Endothelial cell (in vitro differentiated cells): ENCODE measurements at places on chromosomes 5 and 9.
A peak's percentile ranks its signal among the peaks of the same experiment; 100 is the strongest.

- no peaks in the 10 kb centered on the region for H3K36me3 ChIP-seq
- H3K27me3 ChIP-seq: no peaks in the 10 kb centered on the region
- H3K4me1 ChIP-seq: no peaks in the 10 kb centered on the region
These were observed 567.9 kb upstream of the DAB2 start for GRCh38 chr5:39992617-39993202.

DNA sequence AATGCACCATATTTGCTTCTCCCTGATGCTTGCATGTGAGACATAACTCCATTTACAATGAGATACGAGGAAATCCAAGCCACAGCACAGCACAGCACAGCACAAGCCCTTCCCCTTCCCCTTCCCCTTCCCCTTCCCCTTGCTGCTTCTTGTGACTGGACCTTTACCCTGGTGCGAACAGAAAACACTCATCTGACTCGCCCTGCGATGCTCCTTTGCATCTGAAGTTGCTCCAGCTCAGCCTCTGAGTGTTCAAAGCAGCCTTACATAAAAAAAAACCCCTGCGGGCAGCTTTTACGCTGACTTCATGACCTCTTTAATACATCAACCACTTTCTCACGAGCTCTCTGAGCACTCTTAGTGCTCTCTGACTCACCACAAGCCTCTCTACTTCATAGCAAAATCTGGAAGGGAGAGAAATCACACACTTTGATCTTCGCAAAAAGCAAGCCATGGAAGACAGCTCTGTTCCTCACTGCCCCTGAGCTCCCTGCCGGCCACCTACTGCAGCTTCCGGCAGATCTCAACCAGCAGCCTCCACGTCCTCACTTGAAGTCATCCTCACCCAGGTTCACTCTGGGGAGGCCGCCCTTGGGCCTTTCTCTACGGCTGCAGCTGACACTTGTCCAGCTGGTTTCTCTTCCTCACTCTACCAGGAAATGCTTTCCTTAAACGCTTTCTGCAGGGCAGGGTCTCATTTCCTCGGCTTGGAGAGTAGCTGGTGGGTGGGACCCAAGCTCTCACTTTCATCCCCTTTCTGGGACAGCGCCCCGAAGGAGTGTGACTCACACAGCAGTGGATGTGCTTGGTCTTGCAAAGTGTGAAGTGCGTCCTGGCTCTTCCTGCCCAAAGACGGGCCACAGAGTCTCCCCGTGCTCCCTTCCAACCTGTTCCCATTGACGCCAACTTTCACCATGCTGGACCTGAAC, 5.3 kb downstream of the SLC34A1 start:
- peaks cover 35% of the 10 kb centered on the region for H3K4me1 ChIP-seq
- no peak for DNase-seq
- H3K36me3 ChIP-seq: no peaks in the 10 kb centered on the region
- peak overlapping the region; percentile 15 for H3K27ac ChIP-seq

- no peaks in the 10 kb centered on the region for H3K4me1 ChIP-seq
- no peaks in the 10 kb centered on the region for H3K27me3 ChIP-seq
- H3K36me3 ChIP-seq: peaks cover 6% of the 10 kb centered on the region
- no peak for DNase-seq
- H3K27ac ChIP-seq: no peak overlapping the region
These were observed 30.0 kb downstream of the DNAJC21 start for GRCh38 chr5:34959323-34959722.

DNA sequence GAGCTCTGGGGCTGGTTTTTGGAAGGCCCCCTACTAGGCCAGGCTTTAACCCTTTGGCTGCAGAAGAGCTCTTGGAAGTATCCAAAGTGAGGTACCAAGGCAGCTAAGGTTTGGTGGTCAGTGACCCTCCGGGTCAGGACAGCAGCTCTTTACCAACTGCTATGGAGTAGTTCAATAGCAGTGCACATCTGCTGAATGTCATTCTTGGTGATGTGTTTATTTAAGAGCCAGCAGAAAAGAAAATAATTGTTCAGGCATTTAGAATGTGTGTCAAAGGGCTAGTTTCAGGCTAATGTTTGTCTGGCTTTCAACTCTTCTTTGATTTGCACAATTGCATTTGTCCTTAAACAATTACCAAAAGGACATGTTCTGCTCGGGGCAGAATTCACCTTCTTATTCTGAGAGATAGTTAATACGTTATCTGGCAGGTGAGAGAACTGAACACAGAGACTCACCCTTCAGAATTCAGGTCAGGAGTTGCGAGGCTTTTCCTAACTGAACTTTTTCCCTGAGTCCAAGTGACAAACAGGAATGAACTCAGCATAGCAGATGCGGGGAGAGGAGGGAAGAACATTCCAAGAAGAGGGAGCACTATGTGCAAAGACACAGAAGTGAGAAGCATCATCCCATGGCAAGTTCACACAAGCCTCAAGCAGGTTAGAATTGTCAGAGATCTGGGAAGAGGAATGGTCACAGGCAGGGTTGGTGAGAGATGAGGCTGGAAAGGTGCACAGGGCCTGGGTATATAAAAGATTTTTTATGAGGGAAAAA, 556.7 kb upstream of the TLE4 start:
- no peaks in the 10 kb centered on the region for H3K27me3 ChIP-seq

GRCh38 chr5:158623971-158624370, 475.7 kb downstream of the EBF1 start:
- no peaks in the 10 kb centered on the region for H3K36me3 ChIP-seq
- peaks cover 1% of the 10 kb centered on the region for H3K27me3 ChIP-seq
- DNase-seq: no peak
- H3K27ac ChIP-seq: no peak overlapping the region

GRCh38 chr9:101791938-101792337, 53.5 kb upstream of the GRIN3A start:
- peak; percentile 77 for DNase-seq
- no peak overlapping the region for H3K27ac ChIP-seq
- H3K4me1 ChIP-seq: no peaks in the 10 kb centered on the region
- H3K36me3 ChIP-seq: no peaks in the 10 kb centered on the region
- no peak overlapping the region for H3K4me3 ChIP-seq
- no peaks in the 10 kb centered on the region for H3K27me3 ChIP-seq
